ENCODE measurements at places on chromosomes 2 and 18. TPM values are rescaled to one million over a fixed set of nuclear protein-coding genes. Genes with fewer than 3 reads are reported as not detected.

DNA sequence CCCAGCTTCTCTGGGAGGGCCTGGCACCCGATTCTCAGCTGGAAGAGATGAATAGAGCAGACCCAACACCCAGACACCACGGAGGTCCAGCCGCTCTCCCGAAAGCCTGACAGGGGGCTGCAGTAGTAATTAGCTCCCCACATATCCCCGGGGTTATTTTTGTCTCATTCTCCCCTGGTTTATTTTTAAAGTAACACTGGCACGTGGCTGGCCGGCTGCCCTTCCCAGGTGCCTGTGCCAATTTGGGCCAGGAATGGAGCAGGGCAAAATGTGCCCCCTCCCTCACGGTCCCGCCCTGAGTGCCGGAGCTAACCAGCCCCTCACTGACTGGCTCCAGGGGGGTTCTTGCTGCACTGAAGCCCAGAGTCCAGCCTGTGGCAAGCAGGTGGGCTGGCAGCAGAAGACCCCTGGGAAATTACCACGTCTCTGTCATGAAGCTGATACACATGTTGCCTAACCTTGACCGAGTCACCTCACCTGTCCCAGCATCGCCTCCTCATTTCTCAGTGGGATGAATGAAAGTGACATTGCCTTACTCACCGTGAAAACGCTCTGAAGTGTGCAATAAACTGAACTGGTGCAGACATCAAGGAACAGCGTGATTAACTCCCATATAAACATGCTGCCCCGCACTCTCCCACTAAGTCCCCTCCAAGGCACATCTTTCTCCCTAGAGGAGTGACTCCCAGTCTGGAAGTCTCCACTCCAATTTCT, 18.4 kb downstream of the KCNK3 start:
- no peak for DNase-seq

DNA sequence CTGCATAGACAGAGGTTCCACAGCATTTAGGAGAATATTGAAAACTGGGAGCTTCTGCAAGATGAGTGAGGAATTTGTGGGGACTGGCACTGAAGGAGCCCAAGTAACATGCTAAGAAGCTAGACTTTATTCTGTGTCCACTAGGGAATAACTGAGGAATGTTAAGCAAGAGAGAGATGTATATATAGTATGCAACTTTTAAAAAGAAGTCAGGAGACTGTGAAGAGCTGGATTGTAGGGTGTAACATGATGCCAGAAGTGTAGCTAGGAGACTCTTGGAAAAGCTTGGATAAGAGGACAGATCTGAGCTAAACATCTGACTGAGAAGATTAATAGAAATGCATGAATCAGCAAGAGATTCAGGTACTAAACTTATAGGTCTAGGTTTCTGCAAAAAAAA, 270.6 kb upstream of the MMADHC start:
- no peak for DNase-seq

DNA sequence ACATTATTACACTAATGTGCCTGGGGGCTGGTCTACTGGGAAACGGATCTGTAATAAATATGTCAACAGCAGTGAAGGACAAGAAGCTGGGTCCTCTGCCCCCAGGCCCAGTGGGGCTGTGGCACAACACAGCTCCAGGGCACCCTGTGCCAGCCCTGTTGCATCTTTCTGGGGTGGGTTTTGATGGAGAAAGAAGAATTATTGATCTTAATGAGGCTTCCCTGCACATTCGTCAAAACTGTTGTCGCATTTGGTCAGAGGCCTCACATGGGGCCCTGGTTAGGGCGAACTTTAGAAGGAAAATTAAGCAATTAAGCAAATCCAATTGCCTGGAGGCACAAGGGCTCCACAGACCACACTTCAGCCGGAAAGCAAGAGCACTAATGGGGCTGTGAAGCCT, 30.0 kb upstream of the TWIST2 start:
- DNase-seq = no peak

DNA sequence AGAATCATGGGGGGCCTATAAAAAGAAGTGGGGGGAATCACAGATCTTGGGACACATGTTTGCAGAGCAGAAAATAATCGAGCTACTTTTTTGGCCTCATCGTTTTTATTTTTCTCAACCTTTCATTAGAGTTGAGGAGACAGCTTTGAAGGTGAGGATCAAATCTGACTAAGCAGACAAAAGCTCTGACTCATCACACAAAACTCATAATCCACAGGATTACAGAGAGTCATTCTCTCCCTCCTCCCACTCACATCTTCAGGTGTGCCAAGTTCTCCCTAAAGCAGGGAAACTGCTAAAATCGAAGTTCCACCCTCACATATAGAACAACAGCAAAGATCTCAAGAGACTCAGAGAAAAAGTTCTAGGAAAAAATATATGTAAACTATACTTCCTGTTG, 15.6 kb downstream of the BAZ2B start:
- no peak for DNase-seq

GRCh38 chr2:75074708-75075107, 116.3 kb downstream of the POLE4 start:
- no peak for DNase-seq

DNA sequence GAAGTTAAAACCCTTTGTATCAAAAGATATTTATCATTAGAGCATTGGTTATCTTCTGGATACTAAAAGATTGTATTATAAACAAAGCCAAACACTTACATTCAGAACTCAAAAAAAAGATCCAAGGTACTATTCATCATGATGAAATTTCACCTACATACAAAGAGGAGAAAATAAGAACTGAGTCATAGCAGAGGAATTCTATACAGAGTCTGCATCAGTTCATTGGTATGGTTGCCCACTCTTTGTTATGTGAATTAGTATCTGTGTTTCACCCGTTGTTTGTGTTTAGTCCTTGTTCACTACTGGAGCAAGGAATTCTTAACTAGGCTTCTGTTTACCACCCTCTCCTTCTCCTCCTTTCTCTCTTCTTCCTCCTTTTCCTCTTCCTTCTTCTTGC, 157.9 kb downstream of the LNPK start:
- DNase-seq = no peak

The ADGRF3 gene
- 0.04 TPM for total RNA-seq

The ZNF396 gene
- 2.2 TPM for total RNA-seq

The PAX3 gene
- total RNA-seq = 4.6 TPM

Measured in neural progenitor cell (in vitro differentiated cells).